ENCODE measurements at places on chromosomes 1 and 21.

GRCh38 chr1:181592255-181592859, 109.0 kb downstream of the CACNA1E start:
- DNase-seq: no peak

- DNase-seq: no peak
Measured at GRCh38 chr1:162388615-162389014, 7.1 kb downstream of the C1orf226 start.

- no peak for DNase-seq
Measured at GRCh38 chr1:170661646-170662411, 2.1 kb upstream of the PRRX1 start.

DNA sequence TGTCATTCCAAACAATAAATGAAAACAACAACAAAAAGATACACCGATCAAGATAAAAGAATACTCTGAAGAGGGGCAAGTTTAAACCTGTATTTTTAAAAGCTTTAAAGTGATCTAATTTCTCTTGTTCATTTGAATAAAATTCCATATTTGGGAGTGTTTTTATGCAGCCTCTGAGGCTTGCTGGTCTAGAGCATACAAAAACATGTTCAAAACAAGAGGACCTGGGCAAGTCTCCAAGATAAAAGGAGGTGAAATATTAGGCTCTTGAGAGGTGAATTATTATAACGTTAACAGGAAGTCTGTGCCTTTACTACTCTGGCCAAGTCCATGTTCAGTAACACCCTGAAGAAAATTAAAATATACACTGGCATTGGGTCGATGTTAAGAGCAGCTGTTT, 20.1 kb downstream of the URB1 start:
- DNase-seq: no peak

DNA sequence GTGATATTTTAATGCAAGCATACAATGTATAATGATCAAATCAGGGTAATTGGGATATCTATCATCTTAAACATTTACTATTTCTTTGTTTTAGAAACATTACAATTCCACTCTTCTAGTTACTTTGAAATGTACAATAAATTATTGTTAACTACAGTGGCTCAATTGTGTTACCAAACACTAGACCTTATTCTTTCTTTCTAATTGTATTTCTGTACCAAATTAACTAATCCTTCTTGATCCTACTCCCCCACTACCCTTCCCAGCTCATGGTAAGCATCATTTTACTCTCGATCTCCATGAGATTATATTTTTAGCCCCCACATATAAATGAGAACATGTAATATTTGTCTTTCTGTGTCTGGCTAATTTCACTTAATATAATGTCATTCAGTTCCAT, 95.0 kb upstream of the MROH9 start:
- no peak for DNase-seq

DNA sequence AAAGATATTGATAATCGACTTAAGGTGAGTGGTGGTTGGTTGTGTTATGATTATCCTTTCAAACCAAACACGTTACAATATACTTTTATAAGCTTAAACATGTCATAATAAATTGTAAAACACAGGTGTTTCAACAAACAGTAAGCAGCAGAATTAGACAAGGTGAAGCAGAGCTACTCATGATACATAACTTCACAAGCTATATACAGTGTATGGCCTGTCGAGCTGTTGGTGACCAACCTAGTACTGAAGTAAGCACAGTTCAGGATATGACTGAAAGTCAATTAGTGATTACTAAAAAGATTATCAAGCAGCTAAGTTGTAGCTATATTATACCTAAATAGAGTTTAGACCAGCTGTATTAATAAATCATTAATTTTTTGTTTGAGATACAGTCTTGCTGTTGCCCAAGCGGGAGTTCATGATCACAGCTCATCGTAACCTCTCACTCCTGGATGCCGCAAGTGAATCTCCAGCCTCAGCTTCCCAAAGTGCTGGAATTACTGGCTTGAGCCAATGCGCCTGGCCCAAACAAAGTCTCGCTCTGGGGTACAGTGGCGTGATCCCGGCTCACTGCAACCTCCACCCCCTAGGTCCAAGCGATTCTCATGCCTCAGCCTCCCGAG, 148.1 kb downstream of the EIF4G3 start:
- no peak for DNase-seq

DNA sequence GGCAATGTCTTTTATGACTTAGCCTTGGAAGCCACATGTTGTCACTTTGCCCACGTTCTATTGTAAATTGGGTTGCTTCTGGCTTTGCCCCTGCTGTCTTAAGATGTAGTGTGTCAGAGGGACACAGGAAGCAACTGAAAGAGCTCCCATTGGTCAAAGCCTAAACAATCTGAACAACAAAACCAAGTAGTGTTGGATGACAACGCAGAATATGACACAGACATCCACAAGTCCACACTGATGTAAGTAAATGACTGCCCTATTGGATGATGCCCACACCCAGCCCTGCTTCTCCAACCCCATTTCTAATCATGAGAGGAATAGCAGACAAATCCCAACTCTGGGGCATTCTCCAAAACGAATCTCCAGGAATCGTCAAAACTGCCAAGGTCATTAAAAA, 50.7 kb downstream of the ELF3 start:
- no peak for DNase-seq

DNA sequence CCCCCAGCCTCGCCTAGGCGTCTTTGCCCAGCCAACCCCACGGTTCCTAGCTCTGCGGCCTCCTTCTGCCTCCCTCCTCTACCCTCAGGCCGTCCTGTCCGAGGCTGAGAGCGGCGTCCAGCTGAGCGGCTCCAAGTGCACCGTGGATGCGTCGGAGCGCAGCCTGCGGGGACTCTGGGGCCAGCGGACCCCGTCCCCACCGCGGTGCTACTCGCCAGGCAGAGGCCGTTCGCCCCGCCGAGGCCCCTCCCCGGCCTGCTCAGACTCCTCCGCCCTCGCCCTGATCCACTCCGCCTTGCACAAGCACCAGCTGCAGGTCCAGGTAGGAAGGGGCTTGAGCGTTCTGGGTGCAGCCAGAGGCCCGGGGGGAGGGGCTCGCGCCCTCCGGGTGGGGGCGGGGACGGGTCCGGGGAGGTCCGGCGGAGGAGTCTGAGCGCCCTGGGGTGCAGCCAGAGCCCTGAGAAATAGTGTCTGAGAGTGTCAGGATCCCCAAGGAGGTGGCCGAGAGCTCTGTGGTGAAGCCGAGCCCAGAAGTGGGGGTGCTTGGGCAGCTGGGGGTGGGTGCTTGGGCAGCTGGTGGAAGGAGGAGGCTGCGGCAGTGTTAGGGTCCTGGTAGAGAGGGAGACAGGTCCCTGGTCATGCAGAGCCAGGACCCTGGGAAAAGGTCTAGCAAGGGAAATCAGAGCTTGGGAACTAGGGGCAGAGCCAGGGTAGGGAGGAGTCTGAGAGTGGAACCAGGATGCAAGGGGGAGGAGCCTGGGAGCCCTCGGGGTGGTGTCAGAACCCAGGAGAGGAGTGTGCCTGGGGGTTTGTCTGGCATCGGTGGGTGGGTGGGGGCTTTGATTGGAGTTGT, 3.2 kb upstream of the NBPF3 start:
- no peak for DNase-seq

GRCh38 chr1:206490771-206491405, 16.4 kb upstream of the RASSF5 start:
- DNase-seq: no peak

GRCh38 chr1:53401813-53402745, 57.1 kb upstream of the DMRTB1 start:
- no peak for DNase-seq

- DNase-seq: no peak
Measured at GRCh38 chr21:15775981-15776380, 46.2 kb downstream of the USP25 start.

GRCh38 chr1:51642739-51643142, 25.8 kb downstream of the OSBPL9 start:
- no peak for DNase-seq

GRCh38 chr1:119366424-119366823, 2.2 kb upstream of the HAO2 start:
- no peak for DNase-seq

- DNase-seq: peak; percentile 56
Measured at GRCh38 chr21:33374450-33375096, 28.6 kb upstream of the IFNGR2 start.

DNA sequence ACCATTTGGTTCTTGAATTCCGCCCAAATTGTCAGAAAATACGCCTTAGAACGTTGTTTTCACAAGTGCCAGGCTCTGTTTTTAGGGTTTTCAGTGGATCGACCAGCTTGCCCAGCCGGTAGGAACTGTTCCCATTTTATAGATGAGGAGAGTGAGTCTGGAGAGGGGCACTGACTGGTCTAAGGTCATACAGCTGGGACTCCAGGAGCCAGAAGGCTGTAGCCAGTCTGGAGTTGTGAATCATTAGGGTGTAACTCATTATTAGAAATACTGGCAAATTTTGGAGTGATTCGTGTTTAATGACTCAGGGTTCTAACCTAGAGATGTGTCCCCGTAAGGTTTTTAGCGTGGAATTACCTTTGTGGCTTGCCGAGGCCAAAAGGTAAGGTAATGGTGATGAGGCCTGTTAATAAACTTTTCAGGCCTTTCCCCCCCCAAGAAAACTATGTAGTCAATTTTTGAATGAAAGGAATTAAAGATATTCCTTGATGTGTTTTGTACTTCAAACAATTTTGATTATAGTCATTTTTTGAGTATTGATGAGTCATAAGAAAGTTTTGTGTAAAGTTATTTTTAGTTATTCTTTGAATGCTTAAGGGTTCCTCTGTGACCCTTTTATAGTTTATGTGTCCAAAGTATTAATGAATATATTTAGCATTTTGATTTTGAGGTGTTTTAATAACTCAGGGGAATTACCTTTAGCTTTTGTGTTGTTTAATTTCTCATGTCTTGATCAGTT, 2.1 kb downstream of the DYRK1A start:
- peak; percentile 21 for DNase-seq

- DNase-seq: no peak
Measured at GRCh38 chr1:21184276-21184675, 7.6 kb upstream of the EIF4G3 start.

- DNase-seq: no peak
Measured at GRCh38 chr1:41724926-41725325, 193.8 kb downstream of the HIVEP3 start.

DNA sequence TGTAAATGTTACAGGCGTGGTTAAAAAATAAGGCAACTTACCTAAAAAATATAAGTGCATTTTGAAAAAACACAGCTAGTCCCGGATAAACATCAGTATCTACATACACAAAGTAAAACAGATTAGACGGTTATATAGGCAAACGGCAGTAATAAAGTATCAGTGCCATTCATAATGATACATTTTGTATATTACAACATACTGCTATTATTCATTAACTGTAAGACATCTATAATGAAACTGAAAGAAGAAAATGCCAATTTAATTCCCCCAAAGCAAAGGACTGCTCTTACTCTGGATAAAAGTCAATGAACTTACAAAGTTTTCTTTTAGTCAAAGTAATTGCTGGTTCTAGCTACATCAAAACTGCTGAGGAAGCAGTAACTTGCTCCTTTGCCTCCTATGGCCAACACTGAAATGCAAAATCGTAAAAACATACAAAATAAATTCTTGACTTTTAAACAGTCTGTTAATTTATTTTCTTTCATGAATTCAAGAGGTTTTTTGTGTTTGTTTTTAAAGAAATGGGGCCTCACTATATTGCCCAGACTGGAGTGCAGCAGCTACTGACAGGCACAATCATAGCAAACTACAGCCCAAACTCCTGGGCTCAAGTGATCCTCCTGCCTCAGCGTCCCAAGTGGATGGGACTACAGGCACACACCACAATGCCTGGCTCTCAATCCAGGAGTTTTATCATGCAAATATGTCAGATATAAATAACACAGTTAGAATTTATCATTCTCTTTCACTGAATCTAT, 23.9 kb downstream of the TMEM50B start:
- DNase-seq: peak; percentile 3

DNA sequence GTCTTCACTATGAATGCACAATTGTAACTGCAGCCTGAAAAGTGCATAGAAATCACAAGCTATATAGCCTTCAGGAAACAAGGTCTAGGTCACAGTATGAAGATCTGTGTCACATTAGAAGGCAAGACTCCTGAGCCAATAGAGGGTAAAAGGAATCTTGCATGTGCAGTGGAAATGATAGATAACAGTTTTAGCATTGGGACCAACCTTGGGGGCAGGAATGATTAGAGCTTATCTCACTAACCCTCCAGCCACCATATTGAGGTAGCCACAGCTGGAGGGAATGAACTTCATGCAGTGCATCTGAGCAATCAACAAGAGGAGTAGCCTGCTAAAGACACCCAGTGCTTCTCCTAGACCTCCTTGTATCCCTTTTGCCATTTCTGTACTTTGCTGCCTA, 390.1 kb downstream of the LTN1 start:
- no peak for DNase-seq

- no peak for DNase-seq
Measured at GRCh38 chr21:45380566-45380965, 24.4 kb upstream of the COL18A1 start.

DNA sequence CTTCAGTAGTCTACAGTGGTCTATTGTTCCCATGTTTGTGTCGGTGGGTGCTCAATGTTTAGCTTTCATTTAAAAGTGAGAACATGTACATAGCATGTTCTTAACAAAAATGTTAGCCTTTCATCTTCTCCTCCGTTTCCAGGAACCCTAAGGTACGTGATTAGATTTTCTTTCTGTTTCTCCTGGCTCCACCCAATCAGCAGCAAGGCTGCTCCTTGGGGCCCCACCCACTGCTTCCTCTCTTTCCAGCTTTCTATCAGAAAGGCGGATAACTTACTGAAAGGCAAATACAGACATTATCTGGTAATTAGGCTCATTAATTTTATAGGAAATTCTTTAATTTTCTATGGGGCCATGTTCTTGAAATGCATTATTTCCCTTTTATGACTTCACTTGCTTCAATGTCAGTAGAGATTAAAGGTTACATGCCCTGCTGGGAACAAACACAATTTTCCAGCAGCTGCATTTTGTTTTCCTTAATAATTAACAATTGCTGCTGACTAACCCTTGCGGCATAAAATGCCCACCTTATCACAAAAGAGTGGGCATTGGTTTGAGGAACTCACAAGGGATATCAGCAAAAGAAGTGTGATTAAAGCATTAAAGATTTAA, 324.9 kb upstream of the SNX7 start:
- DNase-seq: no peak

DNA sequence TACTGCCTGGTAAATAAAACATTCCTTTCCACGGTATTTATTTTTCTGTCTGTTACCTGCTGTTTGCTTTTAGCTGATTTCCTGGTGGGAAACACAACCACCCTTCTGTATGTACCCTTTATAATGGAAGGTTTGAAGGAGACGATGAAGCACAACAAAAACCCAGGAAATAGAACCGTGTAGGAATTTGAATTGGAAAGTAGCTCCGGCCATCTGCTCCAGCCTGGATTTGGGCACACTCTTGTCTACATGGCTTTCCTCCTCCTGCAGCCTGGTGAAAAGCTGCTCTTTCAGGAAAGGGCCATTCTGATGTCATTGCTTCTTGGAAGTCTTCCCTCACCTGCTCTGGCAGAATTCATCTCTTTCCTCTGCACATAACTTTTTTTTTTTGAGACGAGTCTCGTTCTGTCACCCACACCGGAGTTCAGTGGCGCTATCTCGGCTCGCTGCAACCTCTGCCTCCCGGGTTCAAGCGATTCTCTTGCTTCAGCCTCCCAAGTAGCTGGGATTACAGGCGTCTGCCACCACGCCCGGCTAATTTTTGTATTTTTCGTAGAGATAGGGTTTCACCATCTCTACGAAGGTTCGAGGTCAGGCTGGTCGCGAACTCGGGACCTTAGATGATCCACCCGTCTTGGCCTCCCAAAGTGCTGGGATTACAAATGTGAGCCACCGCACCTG, 2.7 kb downstream of the AK4 start:
- no peak for DNase-seq

All from activated CD4-positive, alpha-beta T cell treated with anti-CD3 and anti-CD28 coated beads, Interleukin-2, amount 50 U/mL, for 16 hours (primary cell).